ENCODE measurements at places on chromosomes 11 and 22.
A peak's percentile ranks its signal among the peaks of the same experiment; 100 is the strongest.

GRCh38 chr22:37202716-37203115 is 9.6 kb downstream of the SSTR3 start:
- DNase-seq: no peak

- peak; percentile 37 for DNase-seq
These were observed 94.9 kb downstream of the SCN3B start for GRCh38 chr11:123559523-123559955.

- no peak for DNase-seq
These were observed 12.6 kb upstream of the SSTR3 start for GRCh38 chr22:37224757-37225420.

GRCh38 chr11:115197031-115197430 is 307.2 kb downstream of the CADM1 start:
- no peak for DNase-seq

DNA sequence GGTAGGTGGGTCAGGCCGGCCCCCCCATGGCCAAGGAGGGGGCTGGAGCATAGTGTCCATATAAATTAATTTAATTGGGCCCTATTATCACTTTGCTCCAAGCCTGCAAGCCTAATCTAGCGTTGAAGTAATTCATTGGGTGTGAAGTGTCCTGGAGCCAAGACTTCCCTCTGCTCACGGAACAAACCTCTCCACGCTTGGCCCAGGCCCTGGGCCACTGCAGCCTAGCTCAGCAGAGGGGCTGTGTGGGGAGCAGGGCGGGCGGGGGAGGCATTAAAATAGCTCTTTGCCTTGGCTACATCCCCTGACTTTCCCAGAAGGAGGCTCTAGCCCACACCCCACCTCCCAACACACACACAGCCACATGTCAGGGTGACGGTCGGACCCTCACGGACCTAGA is 73.5 kb downstream of the THAP12 start:
- no peak for DNase-seq

DNA sequence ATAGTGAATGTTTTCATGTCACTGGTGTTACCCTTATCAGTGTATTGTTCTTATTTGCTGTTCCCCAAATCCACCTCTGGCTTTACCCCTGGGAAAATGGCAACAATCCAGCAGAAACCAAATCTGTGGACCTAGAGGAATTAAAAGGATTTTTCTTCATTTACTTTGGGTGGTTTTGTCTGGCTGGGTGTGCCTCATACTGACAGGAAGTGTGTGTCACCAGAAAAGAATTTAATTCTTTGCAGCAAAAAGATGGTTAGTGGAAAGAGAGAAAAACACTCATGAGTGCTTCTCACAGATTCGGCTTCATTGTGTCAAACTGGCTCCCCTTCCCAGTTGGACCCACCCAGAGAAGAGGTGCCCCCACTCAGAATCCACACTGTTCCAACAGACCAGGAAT is 38.9 kb downstream of the FZD4 start:
- DNase-seq: no peak

GRCh38 chr11:82080160-82080559 is 653.5 kb downstream of the FAM181B start:
- DNase-seq: no peak

DNA sequence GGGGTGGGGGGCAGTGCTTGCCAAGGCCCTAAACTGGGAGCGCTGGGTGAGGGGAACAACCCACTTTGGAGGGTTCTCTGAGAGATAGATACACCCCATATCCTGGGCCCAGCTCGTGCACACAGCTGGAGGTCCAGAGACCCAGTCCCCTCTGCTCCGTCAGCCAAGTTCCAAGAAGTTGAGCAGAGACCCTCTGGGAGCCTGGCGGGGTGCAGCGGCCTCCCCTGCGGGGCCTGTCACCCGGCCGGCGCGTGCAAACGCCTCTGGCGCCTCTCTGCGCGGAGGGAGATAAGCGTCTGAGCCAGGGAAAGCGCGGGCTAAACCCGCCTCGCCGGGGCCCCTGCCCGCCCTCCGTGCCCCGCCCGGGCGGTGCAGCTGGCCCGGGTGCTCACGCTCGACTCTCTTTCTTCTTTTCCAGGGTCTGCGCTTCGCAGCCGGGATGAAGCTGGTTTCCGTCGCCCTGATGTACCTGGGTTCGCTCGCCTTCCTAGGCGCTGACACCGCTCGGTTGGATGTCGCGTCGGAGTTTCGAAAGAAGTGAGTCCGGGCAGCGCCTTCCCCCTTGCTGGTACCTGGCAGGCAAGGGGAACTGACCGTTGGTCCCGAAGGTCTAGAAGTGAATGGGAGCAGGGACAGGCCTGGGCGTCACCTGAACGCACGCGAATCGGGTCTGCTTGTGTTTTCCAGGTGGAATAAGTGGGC is 540 bp downstream of the ADM start:
- DNase-seq: peak; percentile 51

DNA sequence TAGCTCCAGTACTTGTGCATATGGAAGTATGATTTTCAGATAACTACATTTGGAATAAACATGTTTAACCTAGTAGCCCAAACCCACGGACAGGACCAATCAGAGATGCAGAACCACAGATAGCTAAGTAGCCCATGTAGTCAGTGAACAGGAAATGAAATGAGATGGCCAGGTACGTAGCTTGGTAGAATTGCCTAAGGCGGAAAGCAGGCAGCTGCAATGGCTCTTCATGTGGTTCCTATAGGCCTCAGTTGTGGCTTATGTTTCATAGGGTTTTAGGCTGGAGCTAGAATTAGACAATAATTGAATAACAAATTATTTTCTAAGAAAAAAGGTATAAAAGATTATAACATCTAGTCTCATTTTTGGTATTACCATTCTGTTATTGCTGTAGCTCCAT is 86.4 kb upstream of the B3GNT6 start:
- no peak for DNase-seq

GRCh38 chr11:122468965-122469364 is 186.6 kb upstream of the UBASH3B start:
- DNase-seq: no peak

- no peak for DNase-seq
These were observed 568.5 kb downstream of the KCNA4 start for GRCh38 chr11:29448246-29448877.

DNA sequence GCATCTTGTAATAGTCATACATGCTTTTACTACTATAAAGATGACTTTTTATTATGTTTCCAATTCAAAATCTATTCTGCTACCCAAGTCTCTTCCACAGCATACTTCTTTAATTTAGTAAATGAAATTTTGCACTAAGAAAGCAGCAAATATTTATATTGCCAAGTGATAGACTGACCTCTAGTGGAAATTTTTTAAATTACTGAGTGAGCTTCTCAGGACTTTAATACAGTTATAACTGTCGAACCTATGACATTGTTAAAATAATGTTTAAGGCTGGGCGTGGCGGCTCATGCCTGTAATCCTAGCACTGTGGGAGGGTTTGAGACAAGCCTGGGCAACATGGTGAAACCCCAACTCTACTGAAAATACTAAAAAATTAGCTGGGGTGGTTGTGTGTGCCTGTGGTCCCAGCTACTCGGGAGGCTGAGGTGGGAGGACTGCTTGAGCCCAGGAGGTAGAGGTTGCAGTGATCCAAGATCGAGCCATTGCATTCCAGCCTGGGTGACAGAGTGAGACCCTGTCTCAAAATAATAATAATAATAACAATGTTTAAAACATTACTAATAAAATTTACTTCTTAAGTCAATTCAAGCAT is 27.3 kb downstream of the STK33 start:
- DNase-seq: no peak

- no peak for DNase-seq
These were observed 13.4 kb downstream of the TSSC4 start for GRCh38 chr11:2413742-2414579.

DNA sequence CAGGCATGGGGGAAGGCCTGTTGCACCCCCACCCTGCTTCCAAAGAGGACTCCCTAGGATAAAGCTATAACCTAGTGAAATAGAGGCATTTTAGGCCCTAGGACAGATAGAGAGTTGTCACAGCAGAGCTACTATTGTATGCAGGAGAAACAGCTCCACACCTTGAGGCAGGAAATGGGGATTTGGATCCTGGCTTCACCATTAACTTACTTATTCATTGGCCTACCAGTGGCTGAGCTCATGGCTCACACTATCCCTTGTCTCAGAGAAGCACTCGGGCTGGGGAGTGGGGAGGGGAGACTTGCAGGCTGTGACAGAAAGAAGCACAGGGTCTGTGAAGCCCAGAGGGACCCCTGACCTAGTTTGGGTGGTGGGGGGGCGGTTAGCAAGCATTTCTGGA is 999 bp upstream of the PDE2A start:
- DNase-seq: no peak

DNA sequence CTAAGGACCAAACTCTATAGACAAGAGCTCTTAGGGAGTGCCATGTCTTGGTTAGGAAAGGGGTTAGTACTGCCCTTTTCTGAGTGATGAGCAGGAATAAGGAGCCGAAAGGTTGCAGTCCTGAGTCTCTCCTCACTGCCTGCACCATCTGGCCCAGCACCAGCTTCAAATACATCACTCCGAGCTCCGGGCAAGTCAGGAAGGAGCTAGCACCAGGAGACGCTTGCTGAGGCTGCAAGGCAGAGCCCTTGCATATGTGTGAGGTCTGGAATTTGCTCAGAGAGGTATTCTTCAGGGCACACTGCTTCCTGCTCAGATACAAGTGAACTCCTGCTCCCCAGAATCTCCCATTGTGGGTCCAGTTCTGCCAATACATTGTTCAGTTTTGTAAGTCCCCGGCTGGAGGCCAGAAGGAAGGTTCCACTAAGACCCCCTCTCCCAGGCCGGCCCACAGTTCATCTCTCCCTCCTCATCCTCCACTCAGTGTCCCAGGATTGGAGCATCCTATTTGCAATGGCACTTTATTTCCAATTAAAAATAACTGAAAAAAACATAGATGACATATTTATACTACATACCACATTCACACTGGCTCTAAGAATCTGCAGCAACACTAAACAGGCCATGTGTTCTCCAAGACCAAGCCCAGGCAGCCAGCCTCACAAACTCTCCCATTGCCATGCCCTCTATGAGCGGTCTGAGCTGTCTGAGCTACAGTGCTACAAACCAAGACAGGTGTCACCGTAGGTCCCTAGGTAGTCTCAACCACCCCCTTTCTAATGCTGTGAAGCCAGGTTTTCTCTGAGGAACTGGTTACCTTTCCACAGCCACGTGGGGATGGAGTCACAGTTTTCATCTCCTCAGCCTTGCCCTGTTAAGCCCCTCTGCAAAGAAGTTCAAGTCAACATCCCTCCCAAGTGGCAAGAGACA is 55.1 kb upstream of the SPATA19 start:
- DNase-seq: no peak

- DNase-seq: no peak
These were observed 46.1 kb downstream of the ENTHD1 start for GRCh38 chr22:39847477-39847876.

DNA sequence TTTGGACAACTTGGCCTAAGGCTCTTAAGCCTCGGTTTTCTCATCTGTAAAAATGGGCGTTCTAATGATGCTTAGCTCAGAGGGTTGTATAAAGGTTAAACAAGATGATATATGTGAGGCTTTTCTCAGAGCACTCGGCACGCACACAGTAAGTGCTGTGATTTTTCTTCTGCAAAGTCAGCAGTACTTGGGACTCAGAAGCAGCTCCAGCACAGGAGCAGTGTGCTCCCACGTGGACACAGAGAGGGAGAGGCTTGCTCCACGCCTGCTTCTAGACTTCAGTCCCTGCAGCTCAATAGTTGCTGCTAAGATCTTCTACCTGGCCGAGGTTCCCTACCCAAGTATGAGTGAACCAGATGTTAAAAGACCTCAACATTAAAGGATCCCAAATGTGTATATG is 39.9 kb upstream of the PHF21A start:
- no peak for DNase-seq

- DNase-seq: no peak
These were observed 13.3 kb downstream of the OR52B2 start for GRCh38 chr11:6156628-6157359.

GRCh38 chr11:44003736-44004451 is 43.9 kb upstream of the ACCSL start:
- DNase-seq: no peak

DNA sequence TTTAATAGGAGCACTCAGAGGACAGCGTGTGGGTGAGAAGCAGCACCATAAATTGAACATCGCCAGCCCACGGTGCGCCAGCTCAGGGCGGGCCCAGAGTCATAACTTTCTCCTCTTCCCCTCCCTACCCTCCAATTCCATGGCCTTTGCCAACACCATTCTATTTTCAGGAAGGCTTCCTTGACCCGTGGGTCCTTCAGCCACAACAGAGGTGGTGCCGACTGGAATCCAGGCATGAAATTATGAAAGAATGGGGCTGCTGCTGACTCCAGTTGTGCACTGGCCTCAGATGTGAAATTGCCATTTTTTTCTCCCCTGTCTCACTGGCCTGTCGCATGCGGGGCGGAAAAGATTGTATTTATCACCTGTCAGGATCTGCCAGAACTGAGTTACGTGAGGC is 345.9 kb downstream of the MIAT start:
- no peak for DNase-seq

DNA sequence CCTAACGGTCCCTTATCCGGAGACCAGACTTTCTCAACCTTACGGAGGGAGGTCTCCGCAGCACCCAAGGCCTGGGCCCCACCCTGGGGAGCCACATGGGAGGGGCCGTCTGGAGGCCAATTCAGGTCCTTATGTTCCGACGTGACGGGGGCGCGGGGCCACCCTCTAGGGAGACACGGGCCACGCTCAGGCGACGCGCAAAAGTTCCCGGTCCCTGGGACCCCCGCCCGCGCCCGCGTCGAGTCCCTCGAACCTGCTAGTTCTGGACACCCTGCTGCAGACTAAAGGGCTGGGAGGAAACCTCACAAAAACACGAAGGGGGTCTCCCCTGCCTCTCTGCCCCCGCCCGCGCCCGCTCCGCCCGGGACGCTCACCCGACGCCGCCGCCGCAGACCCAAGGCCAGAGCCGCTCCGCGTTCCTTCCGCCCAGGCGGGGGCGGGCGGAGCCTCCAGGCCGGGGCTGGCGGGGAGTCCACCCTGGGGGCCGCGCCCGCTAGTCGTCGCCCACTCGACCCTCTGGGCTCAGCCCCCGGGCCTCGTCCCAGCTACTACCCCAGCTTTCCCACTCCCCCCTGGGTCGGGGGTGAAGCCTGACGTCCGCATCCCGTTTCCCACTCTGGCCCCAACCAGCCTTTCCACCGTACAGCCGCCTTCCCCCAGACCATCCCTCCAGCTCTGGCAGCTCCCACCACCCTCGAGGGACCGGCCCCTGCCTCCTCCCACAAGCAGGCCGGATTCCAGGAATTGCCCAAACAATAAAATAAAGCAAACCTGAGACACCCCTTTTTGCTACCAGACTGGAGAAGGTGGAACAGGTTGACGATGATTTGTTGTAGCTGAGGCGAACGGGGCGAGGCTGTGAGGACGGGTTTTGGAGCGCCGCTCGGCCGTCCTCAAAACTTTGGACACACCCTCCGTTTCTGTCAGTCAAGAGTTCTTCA is 2.7 kb downstream of the RNH1 start:
- DNase-seq: peak; percentile 63

DNA sequence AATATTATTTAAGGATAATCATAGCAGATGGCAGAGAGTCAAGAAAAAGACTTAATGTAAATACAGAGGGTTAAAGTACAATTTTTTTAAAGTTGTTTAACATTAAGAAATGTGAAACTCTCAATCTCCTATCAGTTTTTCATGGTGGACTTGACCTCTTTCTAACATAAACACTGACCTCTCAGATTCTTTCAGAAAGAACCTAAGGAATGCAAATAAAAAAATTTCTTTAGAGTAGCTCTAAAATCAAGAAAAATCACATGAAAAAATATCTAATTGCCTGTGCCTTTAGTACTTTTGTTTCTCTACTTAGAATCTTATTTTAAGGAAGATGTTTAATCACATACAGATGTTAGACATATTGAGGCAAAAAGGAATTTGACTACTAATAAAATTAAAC is 12.9 kb downstream of the RNF141 start:
- no peak for DNase-seq
